ENCODE measurements at places on chromosomes 3 and 15.

DNA sequence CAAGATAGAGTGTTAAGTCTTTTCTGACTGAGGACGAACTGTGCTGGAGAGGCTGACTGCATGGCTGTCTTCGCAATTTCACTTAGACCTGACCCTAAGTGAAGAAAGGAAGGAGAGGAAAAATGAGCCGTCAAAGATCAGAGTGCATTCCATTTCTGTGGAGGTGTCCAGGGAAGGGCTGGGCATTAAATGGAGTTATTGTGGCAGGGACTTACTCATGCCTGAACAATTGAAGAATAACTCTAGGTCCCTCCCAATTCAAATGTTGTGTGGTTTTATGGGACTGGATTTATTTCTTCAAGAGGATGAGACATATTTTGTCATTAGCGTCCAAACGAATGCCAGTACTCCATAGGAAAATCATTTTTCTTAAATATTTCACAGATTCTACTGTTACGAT is 187.3 kb upstream of the CFAP20DC start:
- DNase-seq = no peak
- H3K27ac ChIP-seq = no peak overlapping the region
- H3K4me3 ChIP-seq = no peak overlapping the region
- no peaks in the 10 kb centered on the region for H3K36me3 ChIP-seq

DNA sequence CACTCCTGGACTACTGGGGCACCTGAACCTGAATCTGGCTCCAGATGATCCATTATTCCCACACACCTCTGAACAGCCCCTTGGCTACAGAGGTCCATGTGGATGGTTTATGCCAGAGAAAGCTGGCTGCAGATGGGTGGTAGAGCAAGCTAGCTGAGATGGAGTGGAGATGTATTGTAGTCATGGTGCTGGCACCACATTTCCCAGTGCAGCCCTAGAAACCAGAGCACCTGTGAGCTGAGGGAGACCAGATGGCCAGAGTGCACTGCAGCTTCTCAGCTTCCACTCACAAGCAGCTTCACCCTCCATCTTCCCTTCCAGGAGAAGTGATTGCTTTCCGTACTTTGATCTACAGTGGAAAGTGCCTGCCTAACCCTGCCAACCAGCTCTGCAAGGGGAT is 29.9 kb downstream of the RBP1 start:
- no peak overlapping the region for H3K27ac ChIP-seq
- peaks cover 2% of the 10 kb centered on the region for H3K4me1 ChIP-seq
- no peaks in the 10 kb centered on the region for H3K36me3 ChIP-seq
- no peak overlapping the region for H3K4me3 ChIP-seq

GRCh38 chr15:32134842-32135241 is 104.5 kb downstream of the CHRNA7 start:
- H3K4me1 ChIP-seq = no peaks in the 10 kb centered on the region
- no peak for DNase-seq
- no peaks in the 10 kb centered on the region for H3K36me3 ChIP-seq
- no peak overlapping the region for H3K27ac ChIP-seq
- no peak overlapping the region for H3K4me3 ChIP-seq
- H3K27me3 ChIP-seq = peaks cover 45% of the 10 kb centered on the region

DNA sequence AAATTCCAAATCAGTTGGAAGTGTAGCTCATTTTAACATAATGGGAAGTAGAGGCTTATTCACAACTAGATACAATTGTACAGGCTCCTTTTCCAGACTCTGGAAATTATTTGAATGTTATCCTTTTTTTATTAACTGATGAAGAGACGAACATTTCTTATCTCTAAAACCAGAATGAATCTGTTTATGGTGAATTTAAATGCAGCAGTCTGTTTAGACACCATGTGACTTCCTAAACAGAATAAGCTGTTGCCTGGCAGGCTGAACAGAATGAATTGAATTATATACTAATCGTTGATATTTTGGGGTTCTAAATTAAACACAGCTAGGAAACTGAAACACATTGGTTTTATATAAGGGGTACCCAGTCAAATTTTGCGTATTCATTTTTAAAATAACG is 4.0 kb downstream of the SEC61A1 start:
- no peak overlapping the region for H3K27ac ChIP-seq
- no peak for DNase-seq
- no peak overlapping the region for H3K4me3 ChIP-seq
- no peaks in the 10 kb centered on the region for H3K27me3 ChIP-seq

DNA sequence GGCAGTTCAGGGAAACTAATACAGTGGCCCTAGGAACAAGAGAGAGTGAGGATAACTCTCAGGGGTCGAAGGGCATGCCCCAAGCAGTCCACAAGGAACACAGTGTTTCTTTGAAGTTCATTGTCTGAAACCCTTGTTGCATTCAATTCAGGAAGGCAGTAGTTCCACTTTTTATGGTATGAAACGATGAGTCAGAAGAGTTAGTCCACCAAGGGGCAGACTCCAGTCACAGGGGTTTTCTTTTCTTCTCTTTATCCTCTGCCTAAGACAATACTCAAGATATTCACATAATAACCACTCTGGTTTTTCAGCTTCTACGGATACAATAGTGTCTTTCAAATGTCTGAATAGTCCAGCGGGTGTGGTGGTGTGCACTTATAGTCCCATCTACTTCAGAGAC is 23.7 kb upstream of the TICRR start:
- no peak for DNase-seq
- H3K4me1 ChIP-seq = no peaks in the 10 kb centered on the region
- H3K4me3 ChIP-seq = no peak overlapping the region
- H3K27ac ChIP-seq = no peak overlapping the region
- peaks cover 1% of the 10 kb centered on the region for H3K36me3 ChIP-seq

DNA sequence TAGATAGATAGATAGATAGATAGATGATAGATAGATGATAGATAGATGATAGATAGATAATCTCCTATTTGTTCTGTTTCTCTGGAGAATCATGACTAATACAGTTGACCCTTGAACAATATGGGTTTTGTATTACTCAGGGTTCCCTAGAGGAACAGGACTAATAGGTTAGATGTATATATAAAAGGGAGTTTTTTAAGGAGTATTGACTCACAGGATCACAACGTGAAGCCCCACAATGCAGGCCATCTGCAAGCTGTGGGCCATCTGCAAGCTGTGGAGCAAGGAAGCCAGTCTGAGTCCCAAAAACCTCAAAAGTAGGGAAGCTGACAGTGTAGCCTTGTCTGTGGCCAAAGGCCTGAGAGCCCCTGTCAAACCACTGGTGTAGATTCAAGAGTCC is 67.6 kb downstream of the PYDC2 start:
- no peaks in the 10 kb centered on the region for H3K36me3 ChIP-seq
- H3K27me3 ChIP-seq = no peaks in the 10 kb centered on the region
- H3K4me1 ChIP-seq = no peaks in the 10 kb centered on the region
- H3K4me3 ChIP-seq = no peak overlapping the region
